NCI-H2029 (cell line): ENCODE measurements at places on chromosomes 12 and 14.

DNA sequence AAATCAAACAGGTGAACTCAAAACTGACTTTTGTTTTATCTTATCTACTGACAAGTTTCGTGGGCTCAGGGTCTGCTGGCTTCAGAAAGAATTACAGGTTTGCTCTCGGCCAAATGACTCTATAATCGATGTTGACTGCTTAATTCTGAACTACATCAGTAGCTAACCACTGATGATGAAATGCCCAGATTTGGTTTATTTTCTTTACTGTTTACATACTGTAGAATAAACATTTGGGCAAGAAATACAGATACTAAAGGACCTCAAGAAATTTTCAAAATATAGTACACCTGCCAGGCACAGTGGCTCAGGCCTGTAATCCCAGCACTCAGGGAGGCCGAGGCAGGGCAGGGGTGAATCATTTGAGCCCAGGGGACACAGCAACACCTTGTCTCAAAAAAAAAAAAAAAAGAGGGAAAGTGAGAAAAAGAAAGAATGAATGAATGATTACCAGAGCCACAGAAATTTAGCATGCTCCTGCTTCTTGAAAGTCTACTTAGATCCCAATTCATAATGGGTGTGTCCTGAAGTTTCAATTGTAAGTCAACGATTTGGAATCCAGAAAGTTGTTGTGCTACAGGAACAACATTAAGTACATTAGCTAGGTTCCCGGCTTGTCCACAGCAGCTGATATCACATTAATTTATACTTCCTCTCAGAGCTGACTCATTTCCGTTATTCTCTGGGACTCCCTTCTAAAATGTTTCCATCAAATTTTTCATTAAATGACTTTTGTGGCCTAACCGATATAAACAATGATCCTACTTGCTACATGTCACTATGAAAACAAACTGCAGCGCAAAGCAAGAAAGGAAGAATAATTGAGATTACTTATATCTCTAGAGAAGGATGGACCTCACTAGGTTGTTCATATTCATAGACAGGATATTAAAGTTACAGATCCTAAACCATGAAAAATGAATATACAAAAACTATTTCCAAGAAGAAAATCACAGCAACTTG is 134.3 kb downstream of the MED13L start:
- no peak for DNase-seq

- no peak for DNase-seq
These were observed 43.1 kb upstream of the MMP17 start for GRCh38 chr12:131784909-131785762.

- DNase-seq: no peak
These were observed 328.1 kb downstream of the BTG1 start for GRCh38 chr12:91817517-91817916.

DNA sequence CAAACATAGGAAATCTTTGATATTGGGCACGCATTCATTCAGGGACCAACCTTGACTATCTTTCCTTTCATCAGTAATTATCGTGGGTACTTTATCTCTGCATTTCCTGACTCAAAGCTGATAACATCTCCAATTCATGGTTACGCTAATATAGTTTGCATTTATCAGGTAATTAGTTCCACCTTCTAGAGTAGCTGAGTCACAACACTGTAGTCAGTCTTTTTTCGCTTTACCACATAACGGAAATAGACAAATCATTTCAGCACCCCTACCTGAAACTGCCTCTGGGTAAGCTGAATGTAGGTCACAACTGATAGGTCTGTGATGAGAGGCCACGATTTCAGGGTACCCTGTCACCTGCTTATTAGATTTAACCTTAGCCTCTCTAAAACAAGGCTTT is 36.7 kb upstream of the IL22 start:
- no peak for DNase-seq

DNA sequence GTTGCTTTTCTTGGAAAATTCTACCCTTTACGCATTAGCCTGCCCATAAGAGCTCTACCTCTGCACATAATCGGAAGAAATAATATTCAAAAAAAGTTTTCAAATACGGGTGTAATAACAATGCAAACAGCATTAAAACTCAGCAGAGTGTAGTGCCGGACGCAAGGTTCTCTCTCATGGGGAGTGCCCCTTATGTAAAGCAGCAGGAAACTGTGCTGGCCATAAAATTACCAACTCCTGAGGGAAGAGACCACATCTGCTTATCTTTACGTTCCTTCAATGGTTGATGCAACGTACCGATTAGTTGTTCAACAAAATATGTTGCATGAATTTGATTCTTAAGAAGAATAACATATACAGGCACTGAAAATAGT is 118.7 kb upstream of the TMCC3 start:
- DNase-seq: no peak

DNA sequence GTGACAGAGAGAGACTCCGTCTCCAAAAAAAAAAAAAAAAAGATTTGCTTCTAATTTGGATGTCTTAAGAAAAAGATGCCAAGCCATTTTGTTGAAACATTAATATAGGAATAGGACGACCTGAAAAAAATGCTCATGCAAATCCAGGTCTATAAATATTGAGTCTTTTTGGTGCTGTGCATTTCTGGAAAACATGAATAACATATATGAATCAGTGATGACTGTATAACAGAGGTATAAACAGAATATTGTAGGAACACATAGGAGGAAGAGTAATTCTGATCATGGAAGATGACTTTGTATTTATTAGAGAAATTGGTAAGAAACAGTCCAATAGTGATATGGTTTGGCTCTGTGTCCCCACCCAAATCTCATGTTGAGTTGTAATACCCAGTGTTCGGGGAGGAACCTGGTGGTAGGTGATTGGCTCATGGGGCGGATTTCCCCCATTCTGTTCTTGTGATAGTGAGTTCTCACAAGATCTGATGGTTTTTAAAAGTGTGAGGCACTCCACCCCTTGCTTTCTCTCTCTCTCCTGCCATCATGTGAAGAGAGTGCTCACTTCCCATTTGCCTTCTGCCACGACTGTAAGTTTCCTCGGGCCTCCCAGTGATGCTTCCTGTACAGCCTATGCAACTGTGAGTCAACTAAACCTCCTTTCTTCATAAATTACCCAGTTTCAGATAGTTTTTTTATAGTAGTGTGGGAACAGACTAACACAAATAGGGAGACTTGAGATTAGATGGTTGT is 3.0 kb upstream of the SRSF5 start:
- no peak for DNase-seq

- no peak for DNase-seq
These were observed 93.0 kb downstream of the KCNH5 start for GRCh38 chr14:62952226-62952625.

DNA sequence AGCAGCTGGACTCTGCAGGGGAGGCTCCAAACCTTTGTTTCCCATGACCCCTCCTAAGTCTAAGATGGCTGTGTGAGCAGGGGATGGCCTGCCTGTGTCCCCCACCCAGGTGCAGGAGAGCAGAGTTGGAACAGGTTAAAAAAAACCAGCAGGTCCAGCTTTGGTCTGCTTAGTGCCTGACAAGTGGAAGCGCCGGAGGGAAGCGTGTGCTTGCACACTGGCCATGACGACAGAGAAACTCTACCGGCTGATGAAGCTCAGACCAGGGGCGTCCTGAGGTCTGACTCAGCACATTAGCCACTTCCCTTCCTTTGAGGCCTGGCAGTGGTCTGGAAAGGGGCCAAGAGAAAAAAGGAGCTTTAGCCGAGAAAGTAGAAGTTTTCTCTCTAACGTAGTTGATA is 280.1 kb downstream of the VRK1 start:
- no peak for DNase-seq

- peak; percentile 98 for DNase-seq
These were observed 44.5 kb downstream of the PSMA6 start for GRCh38 chr14:35336494-35337268.

GRCh38 chr12:24530689-24531088 is 418.2 kb downstream of the BCAT1 start:
- DNase-seq: no peak

- peak; percentile 7 for DNase-seq
These were observed 1059.8 kb downstream of the TMEM121 start for GRCh38 chr14:106586098-106586704.

DNA sequence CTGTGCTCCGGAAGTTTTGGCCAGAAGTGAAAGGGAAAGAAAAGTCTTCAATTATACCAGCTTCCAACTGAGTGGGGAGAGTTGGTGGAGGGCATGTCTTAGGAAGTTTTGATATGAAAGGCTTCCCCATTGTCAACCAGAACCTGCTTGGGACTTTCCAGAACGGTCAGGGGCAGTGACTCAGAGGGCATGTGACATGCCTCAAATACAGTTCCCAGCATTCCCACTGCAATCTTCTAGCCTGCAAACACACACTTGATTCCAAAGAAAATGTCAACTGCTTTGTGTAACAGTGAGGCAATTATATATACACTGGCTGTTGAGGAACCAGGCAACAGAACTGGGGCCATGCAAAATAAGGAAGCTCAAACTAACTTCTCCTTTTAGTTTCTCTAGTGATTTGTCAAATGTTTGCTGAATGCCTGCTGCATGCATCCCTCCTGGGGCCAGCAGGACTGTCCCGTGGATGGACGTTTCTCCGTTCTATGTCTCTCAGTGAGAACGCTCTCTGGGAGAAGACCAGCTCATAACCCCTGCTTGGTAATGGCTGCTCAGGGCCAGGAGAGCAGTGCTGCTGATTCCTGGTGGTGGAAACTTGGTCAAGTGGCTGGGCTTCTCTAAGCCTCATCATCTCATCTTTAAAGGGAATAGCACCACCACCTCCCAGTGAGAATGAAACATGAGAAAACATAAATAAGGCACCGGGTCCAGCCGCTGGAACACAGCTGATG is 18.3 kb downstream of the SLC25A47 start:
- no peak for DNase-seq

DNA sequence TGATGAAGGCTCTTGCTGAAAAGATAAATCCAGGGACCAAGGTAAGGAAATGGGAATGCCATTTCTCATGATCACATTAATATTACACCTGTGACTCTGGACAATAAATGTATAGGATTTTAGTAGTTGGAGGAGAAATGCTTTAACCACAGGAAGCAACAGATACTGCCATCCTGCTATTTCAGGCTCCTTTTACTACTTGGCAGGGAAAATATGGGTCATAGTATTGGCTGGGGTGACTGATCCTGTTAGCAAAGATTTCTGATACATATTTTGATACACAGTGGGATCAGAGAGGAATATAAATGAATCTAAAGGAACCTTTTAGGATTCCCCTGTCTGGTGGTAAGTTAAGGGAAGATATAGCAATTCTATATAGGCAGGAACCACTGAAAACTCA is 115.0 kb downstream of the IGF1 start:
- no peak for DNase-seq

- DNase-seq: peak; percentile 99
These were observed 1590.5 kb upstream of the TMEM132C start for GRCh38 chr12:126676434-126676833.
